ENCODE measurements at places on chromosomes 11 and 22.

DNA sequence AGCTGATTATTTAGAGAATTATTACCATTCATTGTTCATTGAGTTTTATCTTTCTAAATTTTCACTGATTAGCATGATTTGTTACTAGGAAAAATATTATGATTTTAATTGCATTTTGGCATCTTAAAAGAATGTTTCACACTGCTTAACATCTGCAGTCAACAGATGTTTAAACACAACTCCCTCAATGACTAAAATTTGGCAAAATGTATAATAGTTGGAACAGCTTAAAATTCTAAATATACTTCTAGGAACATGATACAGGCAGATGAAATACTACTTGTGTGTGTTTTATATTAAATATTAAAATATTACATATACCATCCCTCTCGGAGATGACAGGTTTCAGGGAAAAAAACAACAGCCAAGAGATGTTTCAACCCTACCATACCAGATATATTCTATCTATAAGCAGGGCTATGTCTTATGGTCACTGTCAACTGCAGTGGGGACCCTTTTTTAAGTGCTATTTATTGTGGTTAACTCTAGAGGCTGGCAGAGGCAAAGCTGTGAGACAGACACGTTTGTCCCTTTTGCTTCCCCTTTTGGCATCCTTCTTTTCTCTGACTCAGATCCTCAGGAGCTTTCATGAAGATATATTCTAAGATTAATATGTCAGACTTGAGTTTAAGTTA is 81.9 kb downstream of the BDNF start:
- DNase-seq = no peak

DNA sequence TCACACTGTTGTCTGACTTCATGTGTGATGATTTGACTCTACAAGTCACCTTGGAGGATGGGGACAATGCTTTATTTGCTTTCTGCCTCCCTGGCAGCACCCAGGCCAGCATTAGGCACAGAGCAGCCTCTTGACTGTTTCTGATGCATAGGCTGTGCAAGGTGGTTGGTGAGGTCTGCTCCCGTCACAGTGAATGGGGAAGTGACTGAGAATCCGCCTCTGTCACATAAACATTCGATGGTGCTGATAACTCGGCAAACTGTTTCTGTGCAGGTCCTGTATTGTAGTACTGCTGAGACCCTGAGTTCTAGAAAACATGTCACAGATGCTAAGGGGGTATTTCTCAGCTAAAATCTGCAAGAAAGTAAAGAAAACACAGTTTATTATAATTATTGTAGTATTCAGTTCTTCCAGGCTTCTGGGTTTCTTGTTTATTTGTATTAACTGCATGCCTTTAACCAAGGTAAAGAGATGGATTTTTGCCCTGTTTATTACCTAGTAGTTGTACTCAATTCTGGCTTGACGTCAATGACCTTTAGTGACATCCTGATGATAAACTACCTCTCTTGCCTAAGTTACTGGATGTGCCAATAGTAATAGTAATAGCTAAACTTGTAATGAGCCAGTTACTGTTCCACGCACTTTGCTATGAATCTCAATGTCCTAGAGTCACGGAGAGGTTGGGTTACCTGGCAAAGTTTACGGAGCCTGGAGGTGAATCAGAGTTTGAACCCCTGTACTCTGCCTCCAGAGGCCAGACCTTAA is 24.8 kb upstream of the RCN1 start:
- no peak for DNase-seq

DNA sequence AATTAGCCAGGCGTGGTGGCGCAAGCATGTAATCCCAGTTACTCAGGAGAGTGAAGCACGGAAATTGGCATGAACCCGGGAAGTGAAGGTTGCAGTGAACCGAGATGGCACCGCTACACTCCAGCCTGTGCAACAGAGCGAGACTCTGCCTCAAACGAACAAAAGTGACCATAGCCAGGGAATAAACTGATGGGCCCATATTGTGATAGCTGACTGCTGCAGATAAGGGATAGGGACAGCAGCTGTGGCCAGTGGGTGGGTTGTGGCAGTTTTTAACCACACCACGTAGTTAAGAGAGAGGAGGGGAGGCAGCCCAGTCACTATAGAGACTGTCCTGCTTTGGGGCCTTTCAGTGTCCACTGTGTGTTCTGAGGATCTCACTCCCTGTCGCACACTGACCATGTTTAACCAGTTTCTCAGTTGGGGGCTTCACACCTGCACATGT is 58.9 kb downstream of the PISD start:
- DNase-seq = no peak

GRCh38 chr11:19053909-19054308 is 6.6 kb downstream of the MRGPRX2 start:
- no peak for DNase-seq

- DNase-seq = no peak
These were observed 17.6 kb downstream of the C2CD3 start for GRCh38 chr11:74153224-74153623.

- no peak for DNase-seq
These were observed 25.4 kb downstream of the CELSR1 start for GRCh38 chr22:46512039-46512370.

DNA sequence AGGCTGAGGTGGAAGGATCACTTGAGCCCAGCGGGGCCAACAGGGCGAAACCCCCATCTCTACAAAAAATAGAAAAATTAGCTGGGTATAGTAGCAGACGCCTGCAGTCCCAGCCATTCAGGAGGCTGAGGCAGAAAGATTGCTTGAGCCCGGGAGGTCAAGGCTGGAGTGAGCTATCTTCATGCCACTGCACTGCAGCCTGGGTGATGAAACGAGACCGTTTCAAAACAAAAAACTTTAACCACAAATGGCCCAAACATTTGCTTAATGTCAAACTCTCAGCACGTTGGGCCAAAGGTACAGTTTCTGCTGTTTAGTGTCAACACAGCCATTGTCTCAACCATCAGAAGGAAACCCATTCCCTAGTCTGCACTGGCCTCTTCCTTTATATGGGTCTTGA is 69.2 kb upstream of the TTC12 start:
- DNase-seq = no peak

- DNase-seq = no peak
These were observed 6.1 kb upstream of the TCN2 start for GRCh38 chr22:30600921-30601320.

DNA sequence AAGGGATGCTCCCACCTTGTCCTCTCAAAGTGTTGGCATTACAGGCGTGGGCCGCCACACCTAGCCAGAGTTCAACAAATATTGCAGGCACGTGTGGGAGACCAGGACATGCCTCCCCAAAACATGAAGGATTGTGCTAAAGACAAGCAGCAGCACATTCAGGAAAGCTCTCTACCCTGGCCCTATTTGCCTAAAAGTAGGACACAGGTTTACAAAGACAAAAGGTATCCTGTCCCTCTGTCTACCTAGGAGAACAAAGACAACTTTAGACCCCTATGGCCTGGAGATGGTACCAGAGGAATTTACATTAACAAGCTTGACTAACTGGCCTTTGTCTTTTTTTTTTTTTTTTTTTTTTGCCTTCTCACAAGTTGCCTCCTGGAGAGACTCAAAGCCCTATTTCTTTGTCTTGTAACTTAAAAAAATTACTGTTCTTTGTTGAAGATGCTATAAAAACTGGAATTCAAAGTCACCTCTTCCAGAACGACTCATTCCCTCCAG is 859 bp upstream of the ACCS start:
- DNase-seq = no peak

DNA sequence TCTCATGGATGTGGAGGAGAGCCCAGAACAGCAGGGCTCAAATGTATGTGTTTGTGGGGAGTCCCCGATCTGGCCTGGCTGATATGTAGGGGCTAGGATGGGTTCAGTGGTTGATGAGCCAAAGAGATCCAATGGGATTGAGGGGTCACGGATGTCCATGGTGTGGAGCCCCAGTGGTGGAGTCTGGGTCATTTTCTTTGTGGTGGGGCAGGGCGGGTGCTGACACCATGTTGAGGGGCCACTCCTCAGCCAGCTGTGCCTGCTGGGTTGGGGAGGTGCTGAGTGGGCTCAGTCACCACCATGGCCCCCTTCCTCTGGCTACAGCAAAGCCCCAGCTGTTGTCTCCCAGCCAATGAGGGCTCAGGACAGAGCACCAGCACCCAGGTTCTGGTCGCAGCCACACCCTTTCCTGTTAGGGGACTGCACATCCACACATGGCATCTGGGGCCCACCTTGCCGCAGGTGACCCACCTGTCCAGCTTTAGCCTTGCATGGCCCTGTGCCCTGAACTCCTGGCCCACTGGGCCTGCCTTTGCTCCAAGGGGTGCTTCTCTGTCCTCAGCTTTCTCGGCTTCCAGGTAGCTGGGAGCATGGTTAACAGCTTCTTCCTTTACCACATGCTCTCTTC is 3.2 kb upstream of the GNAZ start:
- no peak for DNase-seq

GRCh38 chr11:94486068-94486467 is 7.6 kb downstream of the MRE11 start:
- no peak for DNase-seq

- no peak for DNase-seq
These were observed 29.9 kb upstream of the ACER3 start for GRCh38 chr11:76830639-76831327.

GRCh38 chr11:79550809-79551208 is 110.0 kb upstream of the TENM4 start:
- no peak for DNase-seq

DNA sequence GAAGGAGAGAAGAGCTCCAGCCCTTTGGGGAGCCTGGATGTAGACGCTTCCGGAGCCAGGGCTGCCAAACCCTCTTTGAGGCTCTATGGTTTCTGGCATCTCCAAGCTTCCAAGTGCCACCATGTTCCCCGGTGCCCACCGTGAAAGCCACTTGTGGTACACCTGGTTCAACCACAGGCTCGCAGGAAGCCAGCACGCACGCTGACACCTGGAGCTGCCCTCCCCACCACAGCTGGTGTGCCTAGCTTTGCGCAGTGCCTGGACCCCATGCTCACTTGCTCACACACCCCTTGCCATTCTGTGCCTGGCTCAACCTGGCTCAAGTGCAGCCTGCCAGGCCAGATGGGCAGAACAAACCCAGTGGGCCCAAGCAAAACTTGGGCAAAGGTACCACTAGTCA is 831.4 kb downstream of the DLG2 start:
- DNase-seq = no peak

DNA sequence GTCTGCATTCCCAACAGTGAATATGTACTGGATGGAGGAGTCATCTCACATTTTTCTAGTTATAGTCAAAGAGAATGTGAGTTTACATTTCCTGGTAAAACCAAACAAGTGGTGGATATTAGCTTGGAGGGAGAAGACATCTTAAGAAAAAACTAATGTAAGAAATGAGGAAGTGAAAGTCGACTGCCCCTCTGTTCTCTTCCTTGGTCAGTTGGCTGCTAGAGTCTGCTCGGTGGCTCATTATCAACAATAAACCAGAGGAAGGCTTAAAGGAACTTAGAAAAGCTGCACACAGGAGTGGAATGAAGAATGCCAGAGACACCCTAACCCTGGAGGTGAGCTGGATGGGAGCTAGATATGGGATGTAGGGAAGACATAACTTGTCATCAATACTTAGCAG is 5.8 kb downstream of the SLC22A9 start:
- DNase-seq = no peak

DNA sequence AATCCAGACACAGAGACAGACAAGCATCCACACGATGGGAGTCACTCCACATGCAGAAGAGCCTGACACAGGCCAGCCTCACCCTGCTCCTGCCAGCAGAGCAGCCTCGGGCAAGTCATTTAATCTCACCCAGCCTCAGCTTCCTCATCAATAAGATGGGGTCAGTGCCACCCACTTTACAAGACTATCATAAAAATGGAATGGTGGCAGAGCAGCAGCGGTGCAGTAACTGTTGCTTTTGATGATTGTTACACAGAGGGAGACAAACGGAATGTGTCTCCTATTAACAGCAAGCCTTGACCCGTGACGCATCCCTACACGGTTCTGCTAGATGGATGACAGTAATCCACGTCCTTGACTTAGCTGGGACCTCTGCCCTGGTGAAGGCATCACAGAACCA is 26.0 kb upstream of the ARFGAP3 start:
- no peak for DNase-seq

GRCh38 chr22:47002692-47003091 is 240.2 kb downstream of the TBC1D22A start:
- no peak for DNase-seq

- DNase-seq = no peak
These were observed 104.7 kb upstream of the RRM1 start for GRCh38 chr11:3989921-3990290.

- DNase-seq = no peak
These were observed 13.6 kb upstream of the MUC2 start for GRCh38 chr11:1060852-1061616.

DNA sequence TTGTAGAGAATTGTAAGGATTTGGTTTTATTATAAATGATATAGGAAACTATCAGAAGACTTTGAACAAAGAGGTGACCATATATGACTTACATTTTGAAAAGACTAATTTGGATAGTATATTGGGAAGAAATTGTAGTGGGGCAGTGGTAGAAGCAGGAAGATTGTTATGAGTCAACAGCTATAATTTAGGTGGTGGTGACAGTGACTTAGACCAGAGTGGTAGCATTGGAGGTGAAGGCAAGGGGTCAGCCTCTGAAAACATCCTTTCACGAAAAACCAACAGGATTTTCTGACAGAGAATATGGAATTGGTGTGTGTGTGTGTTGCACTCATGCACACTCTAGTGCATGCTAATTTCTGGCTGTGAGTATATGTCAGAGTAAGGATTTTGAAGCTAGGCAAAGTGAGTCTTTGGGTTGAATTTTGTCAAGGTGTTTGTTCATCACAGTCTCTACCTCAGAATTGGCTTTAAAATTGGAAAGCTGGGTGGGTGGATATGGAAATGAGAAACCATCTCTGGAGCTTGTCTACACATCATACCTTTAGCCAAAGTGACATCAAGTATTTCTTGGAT is 8.2 kb upstream of the HBE1 start:
- DNase-seq = no peak

DNA sequence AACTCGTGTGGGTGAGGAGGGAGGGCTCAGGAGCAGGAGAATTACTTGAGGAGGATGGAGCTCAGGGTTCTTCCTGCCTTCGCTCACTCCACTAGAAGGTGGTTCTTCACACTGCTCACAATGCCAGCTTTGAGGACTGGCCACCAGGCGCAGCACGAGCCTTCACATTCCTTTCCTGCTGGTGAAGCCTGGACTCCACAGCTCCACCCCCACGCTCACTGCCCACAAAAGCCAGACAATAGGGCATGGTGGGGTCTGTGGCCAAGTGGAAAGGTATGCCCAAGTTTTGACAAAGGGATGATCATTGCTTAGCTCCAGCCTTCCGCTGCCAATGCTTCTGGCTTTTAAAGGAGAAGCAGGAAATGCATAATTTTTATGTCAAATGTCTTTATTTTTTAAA is 58.0 kb upstream of the FADD start:
- no peak for DNase-seq

Data from NCI-H510A treated with DMSO at 0.1 percent for 48 hours (cell line).